ENCODE measurements at places on chromosomes 7 and 10. TPM values are rescaled to one million over a fixed set of nuclear protein-coding genes. Genes with fewer than 3 reads are reported as not detected.

GIMAP8 gene
- not detected for total RNA-seq

MMP21 gene
- total RNA-seq, result not detected

CALHM2 gene
- total RNA-seq, result 18.1 TPM

TRPV5 gene
- not detected for total RNA-seq

MUC12 gene
- not detected for total RNA-seq

POR gene
- total RNA-seq, result 53.4 TPM

SCRN1 gene
- total RNA-seq, result 2.1 TPM

POM121L12 gene
- total RNA-seq, result not detected

TMEM26 gene
- not detected for total RNA-seq
